ENCODE measurements at places on chromosomes 11 and 22.

DNA sequence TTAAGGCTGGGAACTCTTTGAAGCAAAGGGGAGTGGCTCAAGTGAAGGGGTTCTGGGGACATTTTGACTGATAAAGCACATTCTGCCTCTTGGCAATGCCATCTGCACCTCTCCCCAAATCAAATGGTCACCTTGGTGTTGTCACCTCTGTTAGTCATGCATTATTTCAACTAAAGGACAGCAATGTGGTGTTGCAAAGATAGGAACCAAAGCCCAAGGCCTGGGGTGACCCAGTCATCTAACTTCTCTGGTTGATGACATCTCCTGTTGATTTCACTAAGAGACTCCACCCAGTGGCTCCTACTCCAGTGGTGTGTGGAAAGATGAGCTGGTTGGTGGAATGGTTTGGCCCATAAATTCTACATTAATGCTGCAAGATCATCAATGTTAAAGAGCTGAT lies 7.8 kb upstream of the MS4A1 start:
- DNase-seq = no peak

- DNase-seq = no peak
Observed at GRCh38 chr11:66359662-66360087, 11.9 kb downstream of the SLC29A2 start.

GRCh38 chr11:7657306-7658025 lies 15.8 kb downstream of the CYB5R2 start:
- peak; percentile 53 for DNase-seq

DNA sequence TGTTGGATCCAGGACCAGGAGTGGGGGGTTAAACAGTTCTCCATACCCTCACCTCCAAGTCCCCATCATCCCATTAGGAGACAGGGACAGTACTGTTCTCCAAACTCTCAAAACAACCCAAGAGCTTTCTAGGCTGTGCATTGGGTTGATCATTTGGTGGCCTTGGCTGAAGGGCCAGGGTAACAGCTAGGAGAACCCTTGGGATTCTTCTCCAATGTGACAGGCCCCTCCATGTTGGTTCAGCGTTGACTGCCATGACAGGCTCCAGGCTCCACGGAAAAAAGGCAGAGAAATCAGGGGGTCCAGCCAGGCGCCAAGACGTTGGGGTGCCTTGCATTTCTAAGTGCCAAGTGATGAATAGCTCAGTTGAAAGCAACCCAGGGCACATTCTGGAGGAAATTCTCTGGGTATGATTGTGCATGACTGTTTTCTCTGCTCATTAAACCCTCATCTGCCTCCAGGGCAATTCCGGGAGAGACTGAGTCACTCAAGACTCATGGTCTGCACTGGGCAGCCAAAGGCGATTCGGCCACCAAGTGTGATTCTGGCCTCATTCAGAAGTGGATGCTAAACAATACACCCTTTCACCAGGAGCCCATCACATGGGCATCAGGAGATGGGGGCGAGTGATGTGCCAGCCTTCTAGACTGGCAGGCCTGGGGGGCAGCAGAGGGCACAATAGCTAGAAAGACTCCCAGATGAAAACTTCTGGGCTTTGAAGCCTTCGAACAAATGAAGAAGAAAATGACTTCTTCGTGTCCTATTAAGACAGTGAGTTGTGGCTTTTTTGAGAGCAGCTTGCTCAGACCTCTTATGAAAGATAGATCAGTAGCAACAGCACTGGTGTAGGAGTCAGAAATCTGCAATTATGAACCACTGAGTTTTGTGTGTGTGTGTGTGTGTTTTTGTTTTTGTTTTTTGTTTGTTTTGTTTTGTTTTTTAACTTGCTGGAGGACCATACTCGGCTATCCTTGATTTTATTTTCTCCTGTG lies 27.7 kb downstream of the CD44 start:
- no peak for DNase-seq

GRCh38 chr22:46660604-46661201 lies 40.5 kb downstream of the GRAMD4 start:
- DNase-seq = no peak
